ENCODE measurements at places on chromosomes 4 and X.

DNA sequence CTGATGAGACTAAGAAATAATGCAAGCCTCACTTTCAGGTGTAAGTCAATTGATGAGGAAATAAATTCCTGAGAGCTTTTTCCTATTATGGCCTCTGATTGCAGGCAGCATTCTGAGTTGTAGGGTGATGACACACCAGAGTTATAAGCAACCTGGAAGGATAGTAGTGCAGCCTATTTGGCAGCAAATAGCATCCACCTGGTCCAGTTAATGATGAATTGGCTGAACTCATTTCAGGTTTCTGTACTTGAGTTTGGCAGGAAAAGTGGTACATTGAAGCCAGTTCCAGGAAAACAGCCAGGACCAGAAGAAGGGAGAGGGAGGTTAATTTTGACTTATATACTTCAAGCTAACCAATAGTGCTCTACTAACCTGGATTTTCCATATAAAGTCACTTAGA, 316.8 kb downstream of the NAF1 start:
- no peak for DNase-seq

GRCh38 chr4:182801636-182802035, 115.5 kb downstream of the DCTD start:
- no peak for DNase-seq

GRCh38 chr4:8739820-8740665, 131.6 kb downstream of the HMX1 start:
- no peak for DNase-seq

DNA sequence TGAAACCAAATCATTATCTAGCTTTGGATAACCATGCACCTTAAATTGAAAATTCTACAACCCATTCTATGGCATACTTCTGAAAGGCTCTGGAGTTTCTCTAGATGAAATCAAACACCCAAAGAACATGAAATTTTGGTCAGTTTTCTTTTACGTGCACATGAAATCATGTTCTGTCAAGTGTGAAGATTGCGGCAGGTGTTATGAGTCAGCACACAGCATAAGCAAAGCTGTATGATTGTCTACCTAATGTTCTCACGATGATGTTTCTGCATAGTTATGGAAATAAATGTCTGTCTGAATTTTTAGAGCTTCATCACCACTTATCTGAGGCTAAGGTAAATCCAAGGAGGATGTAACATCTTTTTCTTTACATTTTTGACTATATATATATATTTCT, 495.3 kb downstream of the IL1RAPL1 start:
- no peak for DNase-seq

DNA sequence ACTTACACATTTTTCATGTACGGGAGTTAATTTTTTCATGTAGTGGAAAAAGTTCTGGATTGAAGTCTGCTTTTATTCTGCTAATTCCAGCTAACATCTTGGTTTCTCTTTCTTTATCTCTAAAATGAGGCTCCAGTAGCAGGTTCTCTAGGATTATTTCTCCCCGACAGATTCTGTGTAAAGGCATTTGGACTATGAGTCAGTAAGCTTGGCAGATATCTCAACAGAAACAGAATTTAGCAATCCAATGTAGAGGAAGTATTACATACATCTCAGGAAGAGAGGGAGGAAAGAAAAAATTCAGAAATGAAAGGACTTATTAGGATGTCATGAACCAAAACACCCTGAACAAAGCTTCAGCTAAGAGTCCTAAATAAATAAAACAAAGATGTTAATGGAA, 1682.3 kb upstream of the TENM3 start:
- DNase-seq = no peak

GRCh38 chrX:12984603-12985319, 9.9 kb downstream of the TMSB4X start:
- no peak for DNase-seq

- no peak for DNase-seq
Measured at GRCh38 chr4:168600796-168601583, 104.1 kb downstream of the PALLD start.

DNA sequence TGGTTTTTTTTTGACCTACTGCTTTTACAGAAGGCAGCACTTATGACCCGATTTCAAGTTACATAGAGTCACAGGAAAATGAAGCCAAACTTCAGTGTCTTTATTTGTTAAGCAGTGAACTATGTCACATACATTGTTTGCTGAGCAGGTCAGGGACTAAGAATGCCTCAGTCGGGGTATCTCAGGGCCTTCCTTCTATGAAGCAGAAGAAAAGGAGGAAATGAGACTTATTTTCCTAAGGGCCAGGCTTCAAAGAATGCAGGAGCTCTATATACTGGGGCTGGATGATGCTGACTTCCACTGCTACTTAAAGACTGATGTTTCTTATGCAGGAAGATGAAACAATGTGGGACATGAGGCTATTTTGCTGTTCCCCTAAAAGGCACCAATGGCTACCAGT, 558.4 kb upstream of the IGFBP7 start:
- no peak for DNase-seq

DNA sequence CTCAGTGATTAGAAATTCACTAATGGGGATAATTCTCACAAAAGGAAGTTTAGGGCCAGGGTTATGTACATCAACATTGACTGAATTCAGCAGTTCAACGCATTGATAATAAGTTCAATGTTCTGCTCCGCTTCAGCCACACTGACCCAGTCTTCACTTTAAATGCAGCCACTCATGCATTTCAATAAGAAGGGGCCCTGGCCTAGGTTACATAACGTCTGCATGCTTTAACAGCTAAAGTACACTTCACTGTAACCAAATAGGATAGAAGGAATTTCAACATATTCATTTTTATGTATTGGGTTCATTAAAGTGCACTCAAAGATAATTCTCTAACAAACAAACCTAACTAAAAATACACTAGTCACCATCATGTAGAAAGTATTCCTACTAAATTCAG, 12.8 kb upstream of the TSPAN7 start:
- no peak for DNase-seq

GRCh38 chr4:88690355-88690754, 7.3 kb downstream of the NAP1L5 start:
- DNase-seq = no peak

DNA sequence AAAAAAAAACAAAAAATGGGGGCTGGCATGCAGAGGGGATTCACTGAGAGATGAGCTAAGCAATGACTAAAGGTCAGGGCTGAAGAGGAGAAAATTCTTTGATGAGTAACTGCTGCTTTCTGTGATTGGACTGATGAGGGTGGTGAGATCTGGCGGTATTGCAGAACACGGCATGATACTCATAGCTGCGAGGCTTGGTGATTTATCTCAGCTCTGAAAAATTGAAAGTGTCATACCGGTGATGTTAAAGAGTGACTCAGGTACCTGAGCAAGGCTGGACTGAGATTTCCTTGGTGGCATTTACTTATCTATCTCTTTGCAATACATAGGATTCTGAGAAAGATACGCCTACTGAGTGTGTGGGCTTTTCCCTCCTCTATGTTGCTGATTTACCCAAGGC, 204.1 kb upstream of the DDX53 start:
- no peak for DNase-seq

DNA sequence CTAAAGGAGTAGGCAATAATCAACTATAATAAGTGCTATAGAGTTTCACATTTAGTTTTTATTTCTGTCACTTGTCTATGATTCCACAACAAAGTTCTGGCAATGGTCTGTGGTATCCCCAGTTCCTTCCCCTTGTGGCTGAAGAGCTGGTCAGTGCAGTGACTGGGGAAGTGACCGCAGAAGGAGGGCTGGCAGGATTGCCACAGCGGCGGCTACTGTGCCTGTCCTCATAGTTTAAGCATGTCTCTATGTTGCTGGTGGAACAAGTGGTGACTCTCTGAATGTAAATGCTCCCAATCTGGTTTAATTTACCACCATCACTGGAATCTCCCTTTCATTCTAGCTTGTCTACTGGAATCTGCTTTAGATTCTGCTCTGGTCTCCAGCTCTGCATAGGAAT, 170.6 kb upstream of the GK2 start:
- no peak for DNase-seq

DNA sequence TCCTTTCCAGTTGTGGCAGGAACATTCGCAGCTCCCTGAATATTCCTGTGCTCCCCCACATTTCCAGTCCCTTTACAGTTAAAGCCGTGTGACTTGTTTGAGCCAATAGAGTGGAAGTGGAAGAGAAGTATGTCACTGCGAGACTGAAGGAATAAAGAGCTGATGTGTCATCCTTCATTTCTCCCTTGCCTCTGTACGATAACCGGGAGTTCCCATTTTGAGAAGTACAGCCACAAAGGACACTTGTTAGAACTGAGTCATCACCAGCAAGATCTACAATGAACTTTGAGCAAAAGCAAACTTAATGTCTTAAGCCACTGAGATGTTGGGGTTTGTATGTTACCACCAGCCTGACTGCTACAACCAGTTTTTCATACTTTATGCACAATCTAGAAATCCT, 92.3 kb downstream of the SPRY1 start:
- no peak for DNase-seq

DNA sequence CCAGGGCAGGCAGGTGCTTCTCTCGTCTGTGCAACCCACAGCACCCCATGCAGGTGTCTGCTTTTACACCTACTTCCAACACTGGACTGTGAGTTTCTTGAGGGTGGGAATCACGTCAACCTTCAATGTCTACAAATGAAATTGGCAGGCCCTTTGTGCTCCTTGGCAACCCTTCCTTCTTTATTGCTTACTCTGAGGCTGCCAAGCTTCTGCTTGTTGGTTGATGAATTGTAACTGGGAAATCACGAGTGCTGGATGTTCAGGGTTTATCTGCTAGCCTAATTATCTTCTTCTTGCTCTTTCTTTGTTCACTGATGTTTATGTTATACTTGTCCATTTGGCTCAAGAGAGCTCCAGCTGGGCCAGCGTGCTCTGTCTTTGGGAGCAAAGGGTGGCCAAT, 2.5 kb upstream of the DGAT2L6 start:
- no peak for DNase-seq

DNA sequence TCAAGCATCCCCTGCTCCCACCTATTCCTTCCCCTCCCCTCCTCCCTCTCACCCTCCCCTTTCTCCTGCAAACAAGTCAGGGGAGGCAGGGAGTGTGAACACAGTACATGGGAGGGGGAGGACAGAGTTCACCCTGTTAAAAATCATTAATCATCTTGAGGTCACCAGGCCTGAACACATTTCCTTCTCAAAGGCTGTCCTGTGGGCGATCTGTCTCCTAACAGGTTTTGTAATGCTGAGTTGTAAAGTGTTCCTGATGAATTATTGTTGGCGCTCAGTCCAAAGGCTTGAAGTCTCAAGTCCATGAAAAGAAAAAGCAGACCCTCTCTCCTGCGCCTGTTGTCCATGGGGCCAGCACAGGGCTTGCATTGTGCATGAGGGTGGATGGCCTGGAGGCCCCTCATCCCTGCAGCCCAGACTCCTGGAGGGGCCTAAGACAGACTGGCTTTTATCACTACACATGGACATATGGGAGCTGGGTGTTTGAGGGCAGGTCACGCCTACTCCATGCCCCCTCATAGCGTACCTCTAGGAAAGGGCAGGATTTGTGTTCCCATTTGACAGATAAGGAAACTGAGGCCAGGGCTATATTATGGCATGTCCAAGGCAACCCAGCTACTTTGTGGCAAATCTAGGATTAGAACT, 189.1 kb downstream of the RAB28 start:
- DNase-seq = no peak

DNA sequence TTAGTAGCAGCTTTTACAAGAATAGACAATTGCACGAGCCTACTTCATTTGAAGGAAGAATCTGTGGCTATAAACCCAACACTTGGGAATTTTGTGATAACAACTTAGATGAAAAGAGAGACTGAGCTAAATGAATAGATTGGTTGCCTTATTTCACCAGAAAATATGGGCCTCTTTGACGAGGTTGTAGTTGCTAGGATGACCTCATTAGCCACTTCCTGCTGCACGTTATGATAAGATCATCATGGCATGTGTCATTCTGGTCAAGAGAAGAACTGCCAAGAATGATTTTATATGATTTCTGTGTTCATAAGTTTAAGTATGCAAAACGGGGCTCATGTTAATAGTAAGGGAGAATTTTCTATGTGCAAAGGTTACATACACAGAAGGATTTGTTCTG, 321.9 kb upstream of the GIMD1 start:
- no peak for DNase-seq

GRCh38 chr4:85423431-85423830, 51.5 kb upstream of the ARHGAP24 start:
- DNase-seq = no peak

- DNase-seq = no peak
Measured at GRCh38 chrX:105696870-105697269, 125.5 kb upstream of the NRK start.

- no peak for DNase-seq
Measured at GRCh38 chr4:48633657-48634056, 143.6 kb downstream of the ZAR1 start.

- DNase-seq = no peak
Measured at GRCh38 chrX:102745513-102745856, 24.9 kb downstream of the GPRASP3 start.

GRCh38 chr4:140719022-140719421, 37.2 kb downstream of the TBC1D9 start:
- no peak for DNase-seq

- DNase-seq = no peak
Measured at GRCh38 chr4:8414377-8414776, 26.1 kb downstream of the ACOX3 start.

- no peak for DNase-seq
Measured at GRCh38 chrX:27548624-27549023, 41.5 kb upstream of the DCAF8L2 start.

DNA sequence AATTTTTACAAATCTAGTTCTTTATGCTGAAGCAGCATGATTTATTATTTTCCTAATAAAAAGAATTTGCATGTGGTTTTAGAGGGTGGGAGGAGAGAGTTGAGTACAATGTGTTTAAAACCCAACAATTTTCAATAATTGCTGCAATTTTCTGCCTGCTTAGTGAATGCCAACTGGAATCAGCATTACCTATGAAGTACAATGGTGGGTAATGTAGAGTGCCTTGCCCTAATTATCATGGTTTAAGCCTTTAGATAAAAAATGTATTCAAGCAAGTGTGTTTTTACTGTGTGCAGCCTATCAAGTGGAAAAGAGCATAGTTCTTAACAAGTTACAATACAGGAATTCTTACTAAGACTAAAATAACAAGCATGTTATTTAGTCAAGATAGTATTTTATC, 77.9 kb upstream of the ANKRD50 start:
- DNase-seq = no peak

DNA sequence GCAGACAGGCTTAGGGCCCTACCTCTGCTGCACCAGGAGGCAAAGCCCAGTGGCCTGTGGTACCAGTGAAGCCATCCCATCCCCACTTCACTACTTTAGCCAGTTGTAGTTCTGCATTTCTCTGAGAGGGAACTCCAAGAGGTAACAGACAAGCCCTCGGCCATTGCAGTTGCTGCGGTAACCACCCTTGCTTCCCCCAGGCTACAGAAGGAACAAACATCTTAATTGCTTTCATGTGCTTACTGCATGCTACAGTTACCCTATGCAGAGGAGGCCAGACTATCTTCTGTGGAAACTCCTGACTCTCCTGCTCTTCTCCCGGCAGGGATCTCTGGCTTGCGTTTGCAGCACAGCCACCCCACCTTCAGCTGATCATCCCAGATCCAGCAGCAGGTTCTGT, 67.8 kb downstream of the SPIN4 start:
- DNase-seq = no peak

GRCh38 chr4:7334521-7335275, 100.0 kb downstream of the PSAPL1 start:
- no peak for DNase-seq

- DNase-seq = no peak
Measured at GRCh38 chr4:148044912-148045352, 313.0 kb downstream of the ARHGAP10 start.

GRCh38 chr4:4492161-4492847, 49.5 kb downstream of the STX18 start:
- DNase-seq = no peak

Data from NCI-H524 treated with DMSO at 0.1 percent for 48 hours (cell line).